Lower leg skin (tissue), 4 donors: ENCODE measurements at places on chromosomes 13 and 19. TPM values are rescaled to one million over a fixed set of nuclear protein-coding genes. Genes with fewer than 3 reads are reported as not detected.

Gene ELSPBP1
- not detected for total RNA-seq

Gene EBI3
- total RNA-seq = 2.2 TPM

- DNase-seq = no peak
Measured at GRCh38 chr19:50562996-50563395, 5.2 kb downstream of the LRRC4B start.

GRCh38 chr19:12564016-12564664 is 12.9 kb upstream of the ZNF564 start:
- peak; percentile 89 for DNase-seq

GRCh38 chr19:56155124-56155687 is 14.1 kb downstream of the ZNF444 start:
- no peak for DNase-seq
